ENCODE measurements at places on chromosomes 3 and 15. TPM values are rescaled to one million over a fixed set of nuclear protein-coding genes. Genes with fewer than 3 reads are reported as not detected.

Gene UCN2
- total RNA-seq: 0.60 TPM

Gene SEMA6D
- 52.0 TPM for total RNA-seq

Gene PLAAT1
- total RNA-seq: 1.7 TPM

Gene MGLL
- 2.4 TPM for total RNA-seq

Gene SNTN
- not detected for total RNA-seq

Gene SPINK8
- not detected for total RNA-seq

Gene SPTSSB
- total RNA-seq: 0.74 TPM

Gene KBTBD13
- 0.09 TPM for total RNA-seq

Gene ISG20
- total RNA-seq: 1.7 TPM

Gene CHRM5
- total RNA-seq: not detected

Gene PRSS50
- 4.8 TPM for total RNA-seq

Gene SOX14
- 0.44 TPM for total RNA-seq

Gene ZNF774
- total RNA-seq: 8.0 TPM

Gene PPP1R14D
- 1.7 TPM for total RNA-seq

Gene ADGRG7
- total RNA-seq: not detected

Gene HDC
- not detected for total RNA-seq

Gene CHRNA3
- 2.4 TPM for total RNA-seq

Gene CCDC39
- not detected for total RNA-seq

Gene IQCF5
- total RNA-seq: not detected

Gene TEX55
- not detected for total RNA-seq

Gene IQCB1
- total RNA-seq: 38.8 TPM

Gene SLC2A2
- not detected for total RNA-seq

Gene USP4
- total RNA-seq: 54.5 TPM

Gene COL6A5
- 0.04 TPM for total RNA-seq

Gene KCNMB3
- total RNA-seq: 4.1 TPM

Gene CMTM8
- total RNA-seq: 5.1 TPM

Gene CLDN1
- total RNA-seq: 11.4 TPM

Gene C3orf85
- not detected for total RNA-seq

Gene WDR93
- total RNA-seq: 0.34 TPM

Gene ESYT3
- total RNA-seq: 5.9 TPM

Gene CFAP20DC
- 6.1 TPM for total RNA-seq

Gene GPR176
- total RNA-seq: 3.8 TPM

Gene LSAMP
- 34.6 TPM for total RNA-seq

Gene MME
- total RNA-seq: 31.7 TPM

Gene KLHL40
- total RNA-seq: not detected

All from mesothelial cell of epicardium (in vitro differentiated cells).